ENCODE measurements at places on chromosomes 4 and X. TPM values are rescaled to one million over a fixed set of nuclear protein-coding genes. Genes with fewer than 3 reads are reported as not detected.
A peak's percentile ranks its signal among the peaks of the same experiment; 100 is the strongest.

- no peak overlapping the region for H3K4me3 ChIP-seq
- H3K36me3 ChIP-seq, result no peaks in the 10 kb centered on the region
- no peak for DNase-seq
- no peak overlapping the region for H3K27ac ChIP-seq
- H3K27me3 ChIP-seq, result no peaks in the 10 kb centered on the region
Measured at GRCh38 chrX:30733852-30734660, 80.8 kb downstream of the GK start.

- no peaks in the 10 kb centered on the region for H3K36me3 ChIP-seq
- H3K27me3 ChIP-seq, result no peaks in the 10 kb centered on the region
- H3K4me1 ChIP-seq, result no peaks in the 10 kb centered on the region
Measured at GRCh38 chr4:66628146-66628545, 917.2 kb downstream of the CENPC start.

GRCh38 chrX:134999469-134999868 lies 8.7 kb downstream of the SMIM10 start:
- no peaks in the 10 kb centered on the region for H3K36me3 ChIP-seq
- H3K27ac ChIP-seq, result no peak overlapping the region
- DNase-seq, result peak; percentile 33
- H3K27me3 ChIP-seq, result peaks cover 2% of the 10 kb centered on the region

The NLGN4X gene
- polyA plus RNA-seq, result 0.41 TPM

The COL25A1 gene
- polyA plus RNA-seq, result 0.52 TPM
